ENCODE measurements at places on chromosomes 3 and 15. TPM values are rescaled to one million over a fixed set of nuclear protein-coding genes. Genes with fewer than 3 reads are reported as not detected.

The ITPKA gene
- total RNA-seq: 0.25 TPM

The DUOX1 gene
- total RNA-seq: not detected

The AADACL2 gene
- not detected for total RNA-seq

The IGSF10 gene
- not detected for total RNA-seq

The SOX14 gene
- total RNA-seq: not detected

Measured in dermis microvascular lymphatic vessel endothelial cell (primary cell).